ENCODE measurements at places on chromosomes 1 and 21. TPM values are rescaled to one million over a fixed set of nuclear protein-coding genes. Genes with fewer than 3 reads are reported as not detected.

GRCh38 chr1:11273595-11274234 is 717 bp downstream of the UBIAD1 start:
- no peaks in the 10 kb centered on the region for H3K36me3 ChIP-seq
- no peak for DNase-seq
- peaks cover 10% of the 10 kb centered on the region for H3K4me1 ChIP-seq
- H3K27me3 ChIP-seq: no peaks in the 10 kb centered on the region
- peak overlapping the region; percentile 85 for H3K4me3 ChIP-seq

The VWA5B1 gene
- total RNA-seq: not detected

DNA sequence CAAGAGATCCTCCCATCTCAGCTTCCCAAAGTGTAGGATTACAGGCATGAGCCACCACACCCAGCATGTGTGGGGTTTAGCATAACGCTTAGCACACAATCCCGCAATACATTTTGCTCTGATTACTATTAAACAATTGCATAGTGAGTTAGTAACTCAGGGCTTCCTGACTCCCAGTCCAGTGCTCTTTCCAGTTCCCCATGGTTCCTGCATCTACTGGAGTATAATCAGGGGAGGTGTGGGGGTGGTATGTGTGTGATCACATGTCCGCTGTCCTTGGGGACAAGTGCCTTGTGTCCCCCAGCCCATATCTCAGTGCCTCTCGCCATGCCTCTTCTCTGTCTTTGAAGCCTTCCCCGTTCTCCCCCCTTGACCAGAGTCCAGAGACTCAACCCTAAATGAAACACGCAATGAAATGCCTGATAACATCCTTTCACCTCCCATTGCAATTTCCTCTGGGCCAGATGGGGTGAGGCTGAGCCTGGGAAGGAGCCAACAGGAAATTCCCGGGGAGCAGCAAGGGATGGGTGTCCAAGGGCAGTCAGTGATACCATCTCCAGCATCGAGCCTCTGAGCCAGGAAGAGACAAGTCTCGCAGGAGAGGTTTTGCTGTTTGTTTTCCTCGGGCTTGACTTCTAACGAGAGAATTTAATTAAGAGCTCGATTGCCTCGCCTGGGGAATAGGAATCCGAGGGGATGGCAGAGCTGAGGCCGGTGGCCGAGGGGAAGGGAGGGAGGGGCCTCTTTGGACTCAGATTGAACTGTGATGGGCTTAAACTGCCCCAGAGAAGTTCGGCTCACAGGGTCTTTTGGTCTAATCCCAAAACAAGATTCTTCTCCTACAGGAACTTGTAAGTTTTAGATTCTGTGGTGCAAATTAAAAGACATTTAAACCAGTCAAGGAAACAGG is 7.7 kb upstream of the HTR1D start:
- no peaks in the 10 kb centered on the region for H3K36me3 ChIP-seq
- H3K27me3 ChIP-seq: no peaks in the 10 kb centered on the region
- no peak for DNase-seq

DNA sequence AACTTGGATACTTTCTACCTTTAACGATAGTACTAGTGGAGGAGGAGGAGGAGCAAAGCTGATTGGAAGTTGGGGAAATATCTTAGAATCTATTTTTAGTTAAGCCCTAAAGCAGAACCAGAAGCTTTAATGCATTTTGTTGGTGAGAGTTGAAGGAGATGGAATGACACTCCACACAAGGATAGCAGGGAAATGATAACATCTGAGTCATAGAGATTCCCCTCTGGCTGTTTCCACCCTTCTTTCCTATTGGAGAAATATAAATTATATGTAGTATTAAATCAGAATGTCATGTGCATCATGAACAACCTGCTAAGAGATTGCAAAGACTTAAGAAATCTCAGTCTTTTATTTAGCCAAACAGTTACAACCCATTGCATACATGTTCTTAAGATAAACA is 1357.7 kb downstream of the NCAM2 start:
- DNase-seq: no peak
- no peak overlapping the region for H3K27ac ChIP-seq
- H3K36me3 ChIP-seq: no peaks in the 10 kb centered on the region
- H3K4me1 ChIP-seq: no peaks in the 10 kb centered on the region
- no peaks in the 10 kb centered on the region for H3K27me3 ChIP-seq
- no peak overlapping the region for H3K4me3 ChIP-seq

Data from Panc1 (cell line).